ENCODE measurements at places on chromosomes 7 and 10.

DNA sequence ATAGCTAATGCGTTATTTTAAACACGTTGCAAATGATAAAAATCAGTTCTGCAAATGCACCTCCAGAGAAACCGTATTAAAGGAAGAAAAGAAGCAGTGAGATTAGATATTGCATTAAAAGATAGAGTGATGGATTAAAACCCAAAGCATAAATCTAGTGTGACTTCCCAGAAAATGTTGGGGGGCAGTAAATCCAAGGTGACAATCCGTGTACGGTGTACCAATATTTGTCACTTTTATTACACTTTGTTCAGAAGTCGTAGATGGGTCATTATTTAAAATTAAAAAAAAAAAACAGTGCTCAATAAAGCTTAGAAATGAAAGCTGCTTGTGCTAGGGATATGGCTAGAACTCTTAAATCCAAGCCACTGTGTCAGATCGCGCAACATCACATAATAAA is 106.4 kb downstream of the TMEM130 start:
- DNase-seq = no peak

GRCh38 chr7:107501593-107501992 is 31.7 kb downstream of the GPR22 start:
- DNase-seq = no peak

DNA sequence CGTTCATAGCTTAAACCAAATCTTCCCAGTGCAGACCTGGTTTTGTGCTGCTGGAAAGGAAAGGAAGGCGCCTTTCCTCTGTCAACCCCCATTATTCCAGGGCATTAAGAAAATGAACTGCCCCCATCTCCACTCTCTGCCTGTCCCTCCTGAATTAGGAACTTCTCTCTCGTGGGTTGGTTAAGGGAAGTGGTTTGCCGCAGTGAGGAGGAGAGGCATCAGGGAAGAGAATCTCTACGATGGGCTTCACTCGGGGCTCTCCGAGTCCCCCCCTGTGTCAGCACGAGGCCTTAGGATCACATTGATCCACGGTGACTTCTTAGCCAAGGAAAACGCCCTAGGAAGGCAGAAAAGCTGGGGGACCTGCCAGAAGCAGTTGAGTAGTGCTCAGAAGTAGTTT is 53.9 kb upstream of the LYZL2 start:
- DNase-seq = no peak

- DNase-seq = no peak
Measured at GRCh38 chr7:97623333-97623732, 108.6 kb upstream of the TAC1 start.

GRCh38 chr7:92242972-92243371 is 2.7 kb downstream of the KRIT1 start:
- DNase-seq = no peak

DNA sequence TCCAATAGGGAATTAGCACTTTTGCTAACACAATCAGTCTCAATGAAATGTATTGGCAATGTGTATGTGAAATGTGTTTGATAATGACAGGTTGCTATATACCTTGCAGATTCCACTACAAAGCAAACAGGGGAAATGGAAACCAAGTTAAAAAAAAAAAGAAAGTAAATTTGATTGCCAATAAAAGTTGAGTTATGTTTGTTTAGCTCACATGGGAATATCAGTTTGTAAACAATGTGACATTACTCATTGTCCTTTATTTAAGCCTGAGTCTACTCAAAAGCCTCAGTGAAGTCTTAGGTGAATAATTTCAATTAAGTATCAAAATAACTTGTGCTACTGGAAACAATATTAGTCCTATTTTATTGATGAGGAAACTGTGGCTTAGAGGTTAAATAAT is 285.2 kb downstream of the CACNA2D1 start:
- no peak for DNase-seq

DNA sequence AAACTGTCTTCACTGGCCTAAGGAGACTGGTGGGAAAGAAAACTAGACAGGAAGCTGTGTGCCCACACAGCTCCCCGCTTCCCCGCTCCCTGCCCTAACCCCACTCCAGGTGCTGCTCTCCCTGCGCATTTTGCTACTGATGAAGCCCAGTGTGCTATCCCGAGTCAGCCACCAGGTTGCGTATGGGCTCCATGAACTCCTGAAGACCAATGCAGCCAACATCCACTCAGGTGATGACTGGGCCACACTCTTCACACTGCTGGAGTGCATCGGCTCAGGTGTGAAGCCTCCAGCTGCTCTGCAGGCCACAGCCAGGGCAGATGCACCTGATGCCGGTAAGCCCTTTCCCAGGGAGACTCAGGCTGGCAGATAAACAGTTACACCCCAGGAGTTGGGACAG is 20.3 kb upstream of the NFKB2 start:
- no peak for DNase-seq

DNA sequence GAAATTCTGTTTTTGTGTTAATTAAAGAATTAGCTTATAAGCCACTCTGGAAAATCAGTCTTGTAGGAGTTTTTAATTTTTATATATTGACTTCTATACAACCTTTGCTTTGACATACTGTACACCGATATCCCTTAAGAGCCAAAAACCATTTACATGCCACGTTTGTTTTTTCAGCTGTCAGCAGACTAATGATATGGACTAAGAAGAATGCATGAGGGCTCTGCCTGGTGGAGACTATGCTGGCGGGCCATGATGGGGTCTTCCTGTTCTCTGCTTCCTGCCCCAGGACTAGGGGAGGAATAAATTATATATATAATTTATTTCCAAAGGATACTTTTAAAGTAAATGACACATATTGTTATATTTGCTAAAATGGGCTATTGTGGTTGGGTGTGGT is 96.3 kb downstream of the CDK14 start:
- no peak for DNase-seq

DNA sequence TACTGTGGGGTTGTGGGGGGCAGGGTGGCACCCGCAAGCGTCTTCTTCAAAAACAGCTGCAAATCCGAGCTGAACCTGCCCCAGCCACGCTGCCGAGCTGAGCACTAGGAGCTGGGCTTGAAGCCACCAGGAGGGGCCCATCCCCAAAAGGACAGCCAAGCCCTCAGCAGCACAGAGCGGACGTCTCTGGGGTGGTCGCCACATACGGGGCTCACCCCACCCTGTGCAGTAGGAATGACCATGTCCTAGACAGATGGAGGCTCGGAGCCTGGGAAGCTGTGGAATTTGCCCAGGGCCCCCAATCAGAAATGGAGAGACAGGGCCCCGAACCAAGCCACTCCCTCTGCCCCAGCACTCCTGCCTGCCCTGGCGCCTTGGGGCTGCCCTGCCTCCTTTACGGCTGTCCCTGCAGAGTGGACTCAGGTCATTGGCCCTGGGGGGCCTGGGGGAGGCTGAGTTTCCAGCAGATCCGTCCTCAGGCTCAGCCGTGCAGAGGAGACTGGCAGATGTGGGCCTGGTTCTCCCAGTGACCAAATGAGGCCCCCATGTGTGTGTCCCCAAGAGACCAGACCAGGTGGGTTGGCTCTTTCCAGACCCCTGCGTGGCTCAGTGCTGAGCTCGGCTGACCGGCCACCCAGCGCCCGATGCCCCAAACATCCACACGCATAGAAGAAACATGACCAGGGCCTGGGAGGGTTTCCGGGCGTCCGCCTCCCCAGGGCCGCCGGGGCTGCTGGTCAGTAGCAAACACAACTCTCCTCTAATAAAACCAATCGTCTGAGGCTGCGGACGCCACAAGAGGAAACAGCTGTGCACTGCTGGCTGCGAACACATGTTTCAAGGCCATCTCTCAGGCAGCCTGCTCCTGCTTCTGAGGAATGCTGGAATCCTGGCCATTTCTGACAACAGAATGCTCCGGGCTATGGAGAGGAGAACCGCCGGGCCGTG is 54.9 kb downstream of the PDGFA start:
- no peak for DNase-seq

GRCh38 chr10:11150879-11151415 is 133.3 kb downstream of the CELF2 start:
- no peak for DNase-seq

DNA sequence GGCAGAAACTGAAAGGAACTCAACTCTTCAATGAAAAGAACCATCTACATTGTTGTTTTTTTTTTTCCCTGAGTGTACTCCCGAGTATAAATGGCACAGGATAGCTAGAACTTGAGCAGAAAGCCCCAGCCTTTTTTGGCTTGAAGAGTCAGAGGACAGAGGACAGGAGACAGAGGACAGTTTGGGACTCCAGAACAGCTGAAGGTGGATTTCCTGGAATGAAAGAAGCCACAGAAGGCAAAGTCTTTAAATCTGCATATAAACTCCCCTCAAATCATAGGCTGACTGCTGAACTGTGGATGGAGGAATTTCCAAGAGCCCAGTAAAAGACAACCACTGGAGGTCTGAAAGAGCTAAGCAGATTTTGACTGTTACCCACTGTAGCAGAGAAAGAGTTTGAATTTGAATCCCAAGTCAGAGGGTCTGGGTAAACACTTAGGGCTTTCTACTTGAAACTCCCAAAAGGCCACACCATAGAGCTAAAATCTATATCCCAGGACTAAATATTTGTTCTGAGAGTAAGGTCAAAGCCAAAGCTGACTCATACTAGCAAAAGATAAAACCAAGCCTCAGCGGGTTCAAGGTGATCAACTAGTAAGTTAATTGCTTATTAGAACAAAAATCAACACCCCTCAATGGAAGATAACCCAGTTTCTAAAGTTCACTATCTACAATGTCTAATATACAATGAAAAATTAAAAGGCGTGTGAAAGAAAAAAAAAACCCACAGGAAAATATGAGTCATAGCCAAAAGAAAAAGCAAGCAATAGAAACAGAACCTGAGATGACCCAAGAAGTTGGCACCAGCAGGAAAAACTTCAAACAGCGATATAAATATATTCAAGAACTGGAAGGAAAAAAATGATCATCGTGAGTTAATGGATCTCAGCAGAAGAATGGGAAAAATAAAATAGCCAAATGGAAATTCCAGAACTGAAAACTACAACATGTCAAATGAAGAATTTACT is 1.8 kb upstream of the OPN1SW start:
- DNase-seq = no peak

GRCh38 chr10:79429751-79430150 is 15.7 kb downstream of the ZCCHC24 start:
- DNase-seq = no peak

GRCh38 chr10:6671976-6672375 is 91.9 kb upstream of the PRKCQ start:
- DNase-seq = no peak

DNA sequence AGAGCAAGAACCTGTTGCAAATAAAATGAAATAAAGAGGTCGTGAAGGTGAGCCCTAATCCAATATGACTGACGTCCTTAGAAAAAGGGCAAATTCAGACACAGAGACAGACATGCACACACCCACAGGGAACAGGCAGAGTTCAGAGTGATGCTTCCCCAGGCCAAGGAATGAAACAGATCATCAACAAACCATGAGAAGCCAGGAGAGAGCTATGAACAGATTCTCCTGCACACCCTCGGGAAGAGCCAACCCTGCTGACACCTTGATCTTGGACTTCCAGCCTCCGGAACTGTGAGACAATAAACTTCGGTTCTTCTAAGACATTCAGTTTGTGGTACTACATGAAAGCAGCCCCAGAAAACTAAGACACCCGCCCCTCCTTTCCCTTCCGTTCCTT is 290.4 kb upstream of the KLF6 start:
- no peak for DNase-seq

GRCh38 chr10:490891-491571 is 198.4 kb downstream of the DIP2C start:
- DNase-seq = no peak

DNA sequence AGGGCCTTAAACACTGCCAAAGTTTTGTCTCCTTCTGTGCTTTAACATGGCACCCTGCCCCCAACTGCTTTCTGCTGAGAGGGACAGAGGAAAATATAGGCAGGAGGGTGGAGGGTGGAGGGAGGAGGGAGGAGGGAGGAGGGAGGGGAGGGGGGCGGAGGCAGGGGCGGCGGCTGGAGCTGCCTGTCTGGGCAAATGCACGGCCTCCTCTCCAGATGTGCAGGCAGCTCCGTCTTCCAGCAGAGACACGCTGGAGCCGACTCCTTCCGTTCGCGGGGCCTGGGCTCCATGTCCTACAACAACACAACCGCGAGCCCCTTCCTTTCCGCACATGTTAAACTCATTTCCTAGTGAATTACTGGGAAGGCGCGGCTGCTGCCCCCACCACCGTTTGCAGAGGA is 14.2 kb downstream of the EBF3 start:
- no peak for DNase-seq

DNA sequence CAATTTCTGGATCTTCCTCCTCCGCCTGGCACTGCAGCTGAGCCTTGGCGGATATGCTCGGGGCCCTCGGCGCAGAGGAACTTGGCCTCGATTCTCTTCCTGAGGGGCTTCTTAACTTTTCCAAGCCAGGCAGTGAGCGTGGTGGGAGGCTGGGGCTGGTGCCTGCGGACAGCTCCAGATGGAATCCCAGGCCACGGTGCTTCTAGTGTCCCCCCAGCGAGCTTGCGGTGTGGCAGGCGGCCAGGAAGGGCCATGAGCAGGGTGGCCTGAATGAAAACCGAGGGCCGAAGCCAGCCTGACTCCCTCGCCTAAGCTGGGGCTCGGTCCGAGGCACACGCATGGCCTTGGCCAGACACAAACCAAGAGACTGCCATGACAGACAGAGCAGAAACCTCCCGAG is 31.3 kb downstream of the RCC1L start:
- no peak for DNase-seq

DNA sequence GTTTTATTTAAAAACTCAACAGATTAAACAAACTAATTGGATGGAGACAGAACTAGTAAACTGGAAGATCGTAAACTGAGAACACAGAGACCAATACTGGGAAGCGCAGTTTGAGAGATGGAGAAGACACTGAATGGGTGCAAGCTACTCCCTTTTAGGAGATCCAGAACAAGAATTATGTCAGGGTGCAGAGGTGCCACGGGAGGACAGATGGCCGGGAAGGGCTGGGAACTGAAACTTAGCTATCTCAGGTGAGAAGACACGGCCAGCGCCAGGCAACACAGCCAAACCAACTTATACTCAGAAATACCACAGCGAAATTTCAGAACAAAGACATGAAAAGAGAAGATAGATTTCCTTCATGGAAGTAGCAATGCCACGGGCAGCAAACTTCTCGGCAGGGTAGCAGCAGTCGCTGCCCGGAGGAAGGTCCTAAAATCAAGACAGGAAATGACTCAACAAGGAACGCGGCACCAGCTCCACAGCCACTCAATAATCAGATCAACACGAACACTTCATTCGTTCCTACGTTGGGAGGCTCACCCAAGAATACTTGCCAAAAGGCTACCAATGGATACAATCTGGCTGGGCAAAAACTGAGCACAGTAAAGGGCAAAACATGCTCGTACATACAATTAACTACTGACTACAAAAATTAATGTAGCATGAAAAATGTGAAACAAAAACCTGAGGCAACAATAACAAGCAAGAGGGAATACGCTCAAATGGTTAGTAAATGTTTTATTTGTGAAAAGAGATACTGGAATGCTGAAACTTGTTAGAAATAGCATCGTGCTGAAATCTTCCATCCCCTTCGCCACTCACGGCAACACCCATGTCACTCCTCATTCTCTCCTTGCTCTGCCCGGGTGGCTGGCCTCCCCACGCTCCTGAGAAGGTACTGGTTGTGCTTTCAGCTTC is 2.2 kb upstream of the LRRC27 start:
- no peak for DNase-seq

GRCh38 chr10:130456616-130457015 is 320.4 kb downstream of the GLRX3 start:
- DNase-seq = no peak
